ENCODE measurements at places on chromosomes 2 and 18.

DNA sequence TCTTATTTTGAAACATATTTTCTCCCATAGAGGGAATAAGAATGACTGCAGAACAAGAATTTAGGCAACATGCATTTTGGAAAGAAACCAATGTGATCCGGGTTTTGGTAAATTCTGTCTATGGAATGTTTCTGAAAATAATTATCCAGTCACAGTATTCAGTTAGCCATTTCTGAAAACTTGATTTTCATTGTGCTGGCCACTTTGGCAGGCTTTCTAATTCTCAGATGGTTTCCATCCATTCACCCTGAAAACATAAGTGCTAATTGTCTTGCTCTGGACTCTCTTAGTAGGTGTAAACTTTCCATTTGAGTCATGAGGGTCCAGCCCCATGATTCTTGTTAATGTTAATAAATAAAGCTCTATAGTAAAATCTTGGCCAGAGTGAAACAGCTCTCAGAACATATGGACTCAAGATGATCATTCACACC lies 176.5 kb downstream of the RBM43 start:
- DNase-seq, result no peak

GRCh38 chr2:53302455-53302854 lies 465.1 kb upstream of the CHAC2 start:
- DNase-seq, result no peak

DNA sequence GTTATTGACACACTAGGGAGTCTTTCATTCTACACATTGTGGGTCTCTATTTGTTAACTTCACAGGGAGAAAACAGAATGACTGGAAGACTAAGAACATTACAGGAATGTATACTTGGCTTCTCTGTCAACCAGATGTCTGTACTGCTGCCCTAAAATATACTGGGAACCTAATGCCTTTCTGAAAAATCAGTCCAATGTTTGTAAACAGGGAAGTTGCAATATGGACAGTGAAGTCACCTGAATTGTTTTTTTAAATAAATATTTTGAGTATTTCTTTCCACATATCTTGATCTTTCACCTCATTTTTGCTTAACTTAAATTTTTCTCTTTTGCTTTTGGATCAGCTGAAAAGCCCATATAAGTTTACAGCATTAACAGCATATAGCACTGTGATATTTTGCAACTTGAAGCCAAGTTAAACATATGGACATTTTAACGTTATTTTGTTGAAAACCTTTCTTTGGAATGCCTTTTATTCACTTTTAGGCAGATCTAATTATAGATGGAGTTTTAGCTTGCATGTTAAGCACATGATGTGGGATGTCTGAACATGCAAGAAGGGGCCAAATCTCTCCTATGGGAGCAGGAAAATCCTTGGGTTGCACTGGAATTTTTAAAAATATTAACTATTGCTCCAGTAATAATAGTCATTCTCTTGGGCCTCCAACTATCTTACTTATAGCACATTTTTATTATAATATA lies 137.7 kb upstream of the TWIST2 start:
- DNase-seq, result no peak

GRCh38 chr2:24832073-24832461 lies 38.8 kb downstream of the CENPO start:
- peak; percentile 51 for DNase-seq

- no peak for DNase-seq
Measured at GRCh38 chr2:100865816-100866460, 46.0 kb downstream of the NPAS2 start.

- DNase-seq, result no peak
Measured at GRCh38 chr2:145460112-145460511, 940.2 kb upstream of the ZEB2 start.

DNA sequence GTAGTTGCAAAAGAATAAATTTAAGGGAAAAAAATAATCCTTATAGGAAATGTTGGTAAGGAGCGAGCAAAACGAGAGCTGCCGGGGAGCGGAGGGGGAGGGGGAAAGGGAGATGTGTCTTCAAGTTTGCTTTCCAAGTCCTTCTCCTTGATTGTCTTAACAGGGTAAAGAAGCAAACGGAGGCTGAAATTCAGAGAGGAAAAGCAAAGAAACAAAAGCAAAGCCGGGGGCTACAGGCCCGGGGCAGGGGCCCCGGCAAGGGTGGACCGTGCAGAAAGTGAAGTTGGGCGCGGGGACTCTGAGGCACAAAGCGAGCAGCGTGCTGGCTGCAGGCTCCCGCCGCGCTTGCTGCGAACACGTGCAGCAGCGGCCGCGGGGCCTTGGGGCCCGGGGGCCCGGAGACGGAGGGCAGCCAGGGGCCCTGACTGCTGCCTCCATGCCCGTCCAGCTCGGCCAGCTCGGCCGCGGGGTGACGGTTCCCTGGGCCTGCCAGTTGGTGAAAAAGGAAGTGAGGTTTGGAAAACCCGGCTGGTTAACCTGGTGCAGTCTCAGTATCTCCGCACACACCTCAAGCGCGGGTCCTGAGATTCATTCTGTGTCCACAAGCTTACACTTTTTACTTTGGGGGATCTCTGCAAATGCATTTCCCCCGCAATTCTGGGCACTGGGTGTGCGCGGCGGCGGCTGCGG lies 4.1 kb downstream of the BCL11A start:
- peak; percentile 26 for DNase-seq

- no peak for DNase-seq
Measured at GRCh38 chr2:15306706-15307105, 254.4 kb downstream of the NBAS start.

DNA sequence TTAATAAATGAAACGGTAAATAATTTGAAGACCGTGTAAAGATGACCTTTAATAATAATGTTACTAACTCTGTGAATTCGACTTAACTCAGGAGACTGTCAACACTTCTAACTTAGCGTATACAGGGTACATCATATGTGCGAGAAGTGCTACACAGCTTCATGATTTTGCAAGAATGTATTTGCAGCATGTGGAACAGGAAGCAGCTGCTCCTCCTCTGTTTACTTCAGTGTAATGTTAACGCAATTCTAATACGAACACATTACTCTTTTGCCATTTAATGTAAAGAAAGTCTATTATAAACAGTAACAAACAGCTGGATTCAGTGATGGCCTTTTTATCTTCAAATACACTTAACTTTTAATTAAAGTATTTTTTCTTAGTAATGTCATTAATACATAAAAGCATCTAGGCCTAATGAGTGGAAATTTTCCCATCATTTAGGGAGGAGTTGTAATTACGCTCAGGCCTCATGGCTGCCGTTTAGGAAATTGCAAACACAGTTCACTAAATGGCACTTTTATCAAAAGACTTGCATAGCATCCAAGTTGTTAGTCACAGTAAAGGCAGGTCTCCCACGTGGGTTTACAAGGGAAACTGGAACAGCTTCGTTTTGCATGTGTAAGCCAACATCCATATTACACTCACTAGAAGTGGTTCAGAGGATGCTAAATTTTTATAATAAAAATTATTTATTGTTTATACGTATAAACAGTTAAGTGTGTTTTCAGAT lies 635.7 kb downstream of the FBXO15 start:
- peak; percentile 37 for DNase-seq

- no peak for DNase-seq
Measured at GRCh38 chr2:103896182-103896581, 957.7 kb upstream of the POU3F3 start.

DNA sequence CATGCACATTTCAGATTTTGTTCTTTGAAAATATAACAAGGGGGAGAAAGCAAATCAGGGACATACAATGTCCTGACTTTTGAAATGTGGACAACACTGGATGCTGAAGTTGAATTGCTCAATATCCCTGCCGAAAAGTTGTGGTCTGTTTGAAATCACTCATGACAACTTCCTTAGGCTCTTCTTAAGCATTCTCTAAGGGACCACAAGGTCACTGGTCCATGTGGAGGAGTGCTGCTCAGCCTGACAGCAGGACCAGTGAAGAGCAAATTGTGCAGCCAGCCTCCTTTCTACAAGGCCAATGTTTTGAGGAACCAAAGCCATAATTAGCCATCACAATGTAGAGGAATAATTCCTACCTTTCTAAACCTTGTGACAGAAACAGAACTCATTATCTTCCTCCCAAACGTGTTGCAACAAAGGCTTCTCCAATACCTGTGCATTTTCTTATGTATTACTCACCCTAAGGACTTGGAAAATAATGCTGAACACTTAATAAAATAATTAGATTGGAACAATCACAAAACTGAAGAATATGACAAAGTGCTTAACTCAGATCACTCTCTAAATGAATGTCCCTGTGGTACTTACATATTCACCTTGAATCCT lies 1477.6 kb upstream of the NXPH2 start:
- DNase-seq, result no peak

- no peak for DNase-seq
Measured at GRCh38 chr18:34821669-34822210, 111.6 kb downstream of the DTNA start.

DNA sequence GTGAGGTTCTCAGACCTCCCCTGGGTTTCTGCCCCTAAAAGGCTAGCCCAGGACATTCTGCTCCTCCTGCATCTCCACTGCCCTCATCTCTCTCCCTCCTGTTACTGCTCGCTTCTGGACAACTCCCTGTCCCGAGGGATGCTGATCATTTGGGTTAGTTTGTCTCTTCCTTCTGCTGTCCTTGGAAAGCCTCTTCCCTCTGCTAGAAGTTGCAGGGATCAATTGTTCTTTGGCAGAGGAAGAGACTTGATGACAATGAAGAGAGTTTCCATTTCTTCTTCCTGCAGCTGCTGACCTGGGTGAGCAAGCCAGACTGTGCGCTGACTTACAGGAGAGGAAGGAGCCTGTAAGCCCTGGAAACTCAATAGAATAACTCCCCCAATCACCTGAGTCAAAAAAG lies 68.9 kb downstream of the RDH14 start:
- DNase-seq, result no peak

GRCh38 chr2:215969131-215969841 lies 44.1 kb downstream of the MREG start:
- DNase-seq, result no peak

GRCh38 chr2:110751642-110752041 lies 19.3 kb downstream of the ACOXL start:
- no peak for DNase-seq

- DNase-seq, result no peak
Measured at GRCh38 chr2:147845411-147845971, 662 bp downstream of the ACVR2A start.

- DNase-seq, result no peak
Measured at GRCh38 chr18:32717126-32717525, 55.7 kb downstream of the KLHL14 start.

DNA sequence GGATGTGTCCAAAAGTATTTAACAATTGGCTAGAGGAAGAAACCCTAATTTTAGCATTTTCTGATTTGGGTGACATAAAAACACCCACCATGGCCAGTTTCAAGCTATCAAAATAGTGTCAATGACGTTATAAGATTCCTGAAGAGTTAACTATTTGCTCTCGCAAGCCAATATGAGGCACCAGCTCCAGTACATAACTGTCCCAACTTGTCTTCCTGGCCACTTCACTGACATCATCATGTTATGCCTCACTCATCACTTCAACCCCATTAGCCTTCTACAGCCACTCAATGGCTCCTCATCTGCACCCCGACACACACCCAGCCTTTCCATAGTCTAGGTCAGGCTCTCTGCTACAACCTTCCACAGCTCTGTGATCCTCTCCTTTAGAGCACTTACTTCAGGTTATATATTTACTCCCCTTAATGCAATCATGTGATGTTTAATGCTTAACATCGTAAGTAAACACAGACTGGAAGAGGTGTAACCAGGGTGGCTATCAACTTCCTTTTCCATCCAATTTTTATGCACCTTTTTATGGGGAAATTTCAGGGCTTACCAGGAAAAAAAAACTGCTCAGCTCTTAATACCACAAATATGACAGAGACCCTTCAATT lies 158.7 kb downstream of the VWC2L start:
- no peak for DNase-seq

- DNase-seq, result no peak
Measured at GRCh38 chr2:205908212-205909183, 177.5 kb downstream of the INO80D start.

DNA sequence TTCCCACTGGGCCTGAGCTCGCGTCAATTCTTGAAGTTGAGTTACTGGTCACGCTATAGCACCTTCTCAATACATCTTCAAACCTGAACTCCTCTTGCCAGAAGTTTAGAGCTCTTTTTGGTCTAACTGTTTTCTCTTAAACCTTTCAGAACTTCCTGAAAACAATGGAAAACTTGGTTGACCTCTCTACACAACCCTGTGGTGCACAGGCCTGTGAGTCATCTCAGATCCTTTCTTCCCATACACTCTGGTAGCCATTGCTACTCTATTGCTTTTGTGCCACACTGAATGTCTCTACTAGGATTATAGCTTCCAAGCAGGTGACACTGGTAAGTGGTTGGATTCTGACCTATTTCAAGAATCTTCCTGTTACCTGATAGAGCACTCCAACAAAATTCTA lies 321.5 kb upstream of the FSIP2 start:
- DNase-seq, result no peak

DNA sequence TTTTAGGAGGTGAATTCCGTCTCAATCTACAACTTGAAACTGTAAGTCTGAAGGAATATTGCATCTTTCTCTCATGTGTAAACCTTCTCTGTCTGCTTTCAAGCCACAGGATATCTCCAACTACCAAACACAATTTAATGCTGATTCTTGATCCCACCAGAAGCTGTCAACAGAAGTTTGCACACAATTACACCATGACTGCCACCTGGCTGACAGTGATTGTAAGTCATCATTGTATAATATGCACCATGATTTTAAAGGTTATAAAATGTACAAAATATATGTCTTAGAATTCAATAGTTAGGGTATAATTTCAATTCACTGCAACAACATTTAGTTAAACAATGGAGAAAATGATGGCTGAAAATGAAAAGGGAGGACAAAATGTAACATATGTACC lies 18.4 kb downstream of the PREPL start:
- DNase-seq, result peak; percentile 13

DNA sequence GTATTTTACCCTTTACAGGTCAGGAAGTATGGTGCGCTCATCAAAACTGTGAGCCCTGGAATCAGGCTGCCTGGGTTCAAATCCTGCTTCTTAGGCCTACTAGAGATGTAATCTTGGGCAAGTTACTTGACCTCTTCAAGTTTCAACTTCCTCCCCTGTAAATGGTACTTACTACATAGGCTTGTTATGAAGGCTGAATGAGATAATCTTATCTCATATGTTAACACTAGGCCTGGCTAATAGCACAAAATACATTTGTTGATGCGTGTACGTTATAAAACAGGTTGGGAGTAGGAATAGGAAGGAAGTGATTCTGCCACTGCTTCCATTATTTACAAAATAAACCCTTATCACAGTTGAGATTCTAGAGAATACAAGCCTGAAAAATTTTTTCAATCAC lies 1.7 kb upstream of the RFTN2 start:
- DNase-seq, result no peak

GRCh38 chr2:67612576-67613042 lies 215.5 kb downstream of the ETAA1 start:
- no peak for DNase-seq

GRCh38 chr2:195319112-195319460 lies 337.9 kb upstream of the SLC39A10 start:
- no peak for DNase-seq

GRCh38 chr18:48161911-48162698 lies 231.6 kb upstream of the SMAD2 start:
- peak; percentile 99 for DNase-seq

Data from NCI-H146 (cell line).